ENCODE measurements at places on chromosomes 1 and 21.

DNA sequence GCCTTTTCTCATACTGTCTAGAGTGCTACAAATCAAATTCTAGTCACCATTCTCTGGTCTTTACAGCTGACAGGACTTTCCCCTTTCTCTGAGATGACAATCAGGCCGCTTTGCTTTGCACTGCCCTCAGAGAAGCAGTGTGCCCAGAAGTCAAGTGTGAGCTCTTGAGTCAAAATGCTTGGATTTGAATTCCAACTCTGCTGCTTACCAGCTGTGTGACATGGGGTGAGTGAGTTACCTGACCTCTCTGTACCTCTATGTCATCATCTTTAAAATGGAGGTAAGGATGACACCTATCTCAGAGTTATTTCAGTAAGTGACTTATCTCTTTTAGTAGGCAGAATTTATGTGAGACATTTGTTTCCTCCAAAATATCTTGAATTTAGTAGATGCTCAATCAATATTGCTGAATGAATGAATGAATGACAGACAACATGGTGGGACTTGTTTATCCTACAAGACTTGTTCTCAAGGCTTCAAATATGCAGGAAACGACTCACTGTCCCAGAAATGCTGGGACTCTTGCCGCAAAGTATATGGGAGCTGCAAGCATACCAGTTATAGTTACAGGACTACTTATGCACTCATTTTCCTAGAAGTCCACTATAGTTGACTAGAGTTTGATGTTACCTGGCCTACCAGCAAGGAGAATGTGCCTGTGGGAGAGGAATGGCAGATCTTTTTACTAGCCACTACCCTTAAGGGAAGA, 38.1 kb upstream of the A3GALT2 start:
- peak; percentile 50 for DNase-seq

GRCh38 chr1:66395202-66396061, 138.5 kb upstream of the SGIP1 start:
- DNase-seq, result no peak

GRCh38 chr1:243495442-243496186, 239.8 kb downstream of the SDCCAG8 start:
- DNase-seq, result no peak

DNA sequence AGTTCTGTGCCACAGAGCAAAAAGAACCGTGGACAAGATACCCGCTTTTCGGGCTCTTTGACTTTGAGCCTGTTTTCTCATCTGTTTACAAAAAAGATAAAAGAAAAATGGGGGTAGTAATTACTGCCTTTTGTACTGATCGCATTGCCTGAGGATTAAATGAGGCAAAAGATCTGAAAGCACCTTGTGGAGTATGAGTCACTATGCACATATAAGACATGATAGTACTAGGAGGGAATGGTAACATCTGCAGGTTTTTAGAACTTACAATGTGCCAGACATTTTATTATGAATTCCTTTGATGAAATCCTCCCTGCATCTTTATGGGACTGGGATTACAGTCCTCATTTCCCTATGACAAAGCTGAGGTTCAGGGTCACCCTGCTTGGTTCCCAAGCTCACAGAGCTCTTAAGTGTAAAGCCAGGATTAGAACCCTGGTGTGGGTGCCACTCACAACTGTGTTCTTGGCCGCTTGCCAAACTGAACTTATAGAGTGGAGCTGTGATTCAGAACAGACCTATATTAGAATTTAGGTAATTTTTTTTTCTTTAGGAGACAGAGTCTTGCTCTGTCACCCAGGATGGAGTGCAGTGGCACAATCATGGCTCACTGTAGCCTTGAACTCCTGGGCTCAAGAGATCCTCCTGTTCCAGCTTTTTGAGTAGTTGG, 1.8 kb downstream of the DISC1 start:
- peak; percentile 62 for DNase-seq

GRCh38 chr1:32246888-32247273, at the start of gene FAM167B:
Gene FAM167B, plus strand, starts transcription at chr1:32247222. Its CDS starts 200 bp downstream, at chr1:32247422.
- peak; percentile 23 for DNase-seq

- DNase-seq, result peak; percentile 40
Measured at GRCh38 chr1:86757272-86757984, 53.1 kb downstream of the SH3GLB1 start.

GRCh38 chr1:173353350-173353749, 123.8 kb upstream of the PRDX6 start:
- DNase-seq, result no peak

GRCh38 chr1:94490556-94490955, 51.0 kb downstream of the F3 start:
- no peak for DNase-seq

GRCh38 chr1:229999004-229999670, 67.9 kb upstream of the GALNT2 start:
- no peak for DNase-seq

DNA sequence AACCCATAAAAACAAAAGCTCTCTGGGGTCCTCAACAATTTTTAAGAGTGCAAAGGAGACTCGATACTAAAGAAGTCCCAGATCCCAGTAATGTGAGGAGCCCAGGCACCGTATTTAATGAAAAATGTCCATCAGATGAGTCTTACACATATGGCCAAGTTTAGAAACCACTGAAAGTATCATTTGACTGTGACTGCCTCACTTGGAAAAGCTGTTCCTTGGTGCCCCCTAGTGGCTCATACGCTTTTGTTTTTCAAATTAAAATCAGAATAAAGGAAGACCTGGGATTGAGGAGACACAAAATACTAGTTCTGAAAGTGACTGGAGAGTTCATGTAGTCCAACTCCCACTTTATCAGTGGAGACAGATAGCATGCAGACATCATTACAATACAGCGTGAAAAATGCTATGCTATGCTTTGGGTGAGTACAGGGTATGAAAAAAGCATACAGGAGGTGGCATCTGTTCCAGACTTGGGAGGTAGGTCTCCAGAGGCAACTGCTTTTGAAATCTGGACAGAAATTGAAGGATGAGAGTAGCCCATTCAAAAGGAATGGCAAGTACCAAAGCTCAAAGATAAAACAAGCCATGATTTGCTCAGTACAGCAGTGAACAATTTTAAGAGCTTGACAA, 33.8 kb downstream of the GDAP2 start:
- DNase-seq, result peak; percentile 82

GRCh38 chr21:46442938-46443337, 15.8 kb upstream of the DIP2A start:
- no peak for DNase-seq

GRCh38 chr1:184033711-184034167, 3.8 kb downstream of the COLGALT2 start:
- DNase-seq, result no peak

GRCh38 chr1:197799271-197799670, 24.0 kb upstream of the DENND1B start:
- peak; percentile 73 for DNase-seq

DNA sequence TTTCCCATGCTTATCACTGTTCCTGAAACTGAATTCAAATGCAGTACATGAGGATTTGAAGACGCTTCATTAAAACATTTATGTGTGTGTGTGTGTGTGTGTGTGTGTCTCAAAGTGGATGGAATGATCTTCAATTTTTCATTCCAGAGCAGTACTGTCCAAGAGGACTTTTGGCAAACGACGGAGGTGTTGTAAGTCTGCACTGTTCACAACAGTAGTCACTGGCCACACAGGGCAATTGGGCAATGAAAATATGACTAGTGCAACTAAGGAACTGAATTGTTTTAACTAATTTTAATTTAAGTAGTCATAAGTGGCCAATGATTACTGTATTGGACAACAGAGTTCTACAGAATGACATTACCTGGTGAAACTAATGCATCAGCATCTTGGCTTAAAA, 5.0 kb downstream of the TAF5L start:
- peak; percentile 10 for DNase-seq

DNA sequence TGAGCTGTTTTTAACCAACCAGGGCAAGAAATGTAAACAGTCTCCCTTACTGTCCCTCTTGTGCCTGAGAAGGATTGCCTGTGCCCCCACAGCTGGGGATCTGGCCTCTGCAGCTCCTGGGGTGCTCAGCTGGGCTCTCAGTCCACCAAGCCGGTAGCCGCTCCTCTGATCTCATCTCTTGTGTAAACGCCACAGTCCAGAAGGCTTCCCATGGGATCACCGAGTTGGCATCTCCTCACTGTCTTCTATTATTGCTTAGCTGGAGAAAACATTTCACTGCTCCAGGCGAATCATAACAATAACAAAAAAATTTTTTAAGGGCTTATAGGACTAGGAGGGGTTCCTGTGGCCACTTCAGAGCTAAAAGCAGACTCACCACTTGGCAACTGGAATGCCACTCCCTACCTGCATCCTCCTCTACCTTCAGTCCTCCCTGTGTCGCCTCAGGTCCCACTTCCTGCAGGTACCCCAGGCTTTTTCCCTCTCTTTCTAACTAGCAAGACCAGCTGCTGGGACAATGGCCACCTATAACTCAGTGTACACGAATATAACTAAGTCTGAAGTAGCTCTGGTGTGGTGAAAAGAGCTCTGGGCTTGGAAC, 75.8 kb downstream of the ATP1A1 start:
- DNase-seq, result no peak

DNA sequence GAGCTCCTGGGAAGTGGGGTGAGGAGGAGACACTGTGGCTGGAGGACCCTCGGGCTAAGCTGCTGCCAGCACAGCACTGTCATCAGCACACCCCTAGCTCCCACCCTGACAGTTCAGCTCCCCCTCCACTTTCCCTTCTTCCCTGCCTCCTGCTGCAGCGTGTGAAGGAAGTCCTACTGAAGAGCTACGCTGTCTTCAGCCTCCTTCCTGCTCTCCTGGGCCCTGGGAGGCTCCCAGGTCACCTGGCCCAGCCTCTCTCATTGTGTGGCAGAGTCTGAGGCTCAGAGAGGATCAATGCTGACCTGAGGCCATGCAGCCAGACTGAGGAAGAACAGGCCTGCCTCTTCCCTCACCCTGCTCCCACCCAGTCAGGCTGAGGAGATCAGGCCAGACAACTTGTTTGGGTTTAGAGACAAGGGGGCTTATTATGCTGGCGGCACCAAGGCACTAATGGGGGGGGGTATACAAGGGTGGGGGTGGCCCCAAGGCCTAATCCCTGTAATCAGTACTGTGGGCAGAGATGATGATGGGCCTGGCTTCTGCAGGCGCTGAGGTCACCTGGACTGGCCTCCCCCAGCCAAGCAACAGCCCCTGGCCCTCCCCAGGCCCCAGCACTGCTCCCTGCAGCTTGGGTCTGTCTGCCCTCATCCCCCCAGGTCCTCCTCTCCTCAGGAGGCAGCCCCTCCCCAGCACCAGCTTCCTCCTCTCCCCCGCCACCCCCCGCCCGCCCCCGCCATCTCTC, 9.1 kb downstream of the NES start:
- DNase-seq, result no peak

DNA sequence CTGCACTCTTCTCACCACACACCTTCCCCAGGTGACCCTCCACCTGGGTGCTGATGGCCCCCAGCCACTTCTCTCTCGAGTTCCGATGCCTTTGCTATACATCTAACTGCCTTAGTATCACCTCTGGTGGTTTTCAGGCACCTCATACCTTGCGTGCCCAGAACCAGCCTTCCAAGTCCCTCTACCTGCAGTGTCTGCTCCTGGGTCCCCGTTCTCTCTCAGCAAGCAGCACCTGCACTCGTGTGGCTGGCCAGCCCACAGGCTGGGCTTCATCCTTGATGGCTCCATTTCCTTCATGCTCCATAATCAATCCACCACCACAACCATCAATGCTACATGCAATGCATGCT, 49.2 kb upstream of the EDN2 start:
- no peak for DNase-seq

DNA sequence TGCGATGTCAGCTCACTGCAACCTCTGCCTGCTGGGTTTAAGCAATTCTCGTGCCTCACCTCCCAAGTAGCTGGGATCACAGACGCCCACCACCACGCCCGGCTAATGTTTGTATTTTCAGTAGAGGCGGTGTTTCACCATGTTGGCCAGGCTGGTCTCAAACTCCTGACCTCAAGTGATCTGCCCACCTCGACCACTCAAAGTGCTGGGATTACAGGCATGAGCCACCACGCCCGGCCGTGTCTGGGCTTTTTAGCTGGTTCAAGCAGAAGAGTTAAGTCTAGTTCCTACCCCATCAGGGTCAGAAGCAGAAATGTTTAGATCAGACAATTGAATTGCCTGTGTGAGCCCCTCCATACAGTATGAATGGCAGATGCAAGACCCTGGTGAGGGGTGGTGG, 27.7 kb upstream of the RIPK4 start:
- DNase-seq, result no peak

DNA sequence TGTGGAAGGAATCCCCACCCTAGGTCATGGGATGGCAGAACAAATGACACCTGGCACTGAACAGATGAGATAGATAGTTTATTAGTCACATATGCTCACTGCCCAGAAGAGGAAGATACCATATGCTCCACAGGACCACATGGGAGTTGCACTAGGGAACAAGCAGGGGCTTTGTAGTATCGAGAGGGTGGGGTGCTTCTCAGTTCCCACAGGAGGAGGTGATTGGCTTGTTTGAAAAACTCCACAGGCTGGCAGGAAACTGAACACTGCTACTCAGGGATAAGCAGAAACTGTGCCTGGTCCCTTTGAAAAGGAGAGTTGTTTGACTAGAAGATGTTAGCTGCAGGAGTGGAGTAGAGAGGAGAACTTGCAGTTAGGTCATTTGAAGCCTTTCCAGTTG, 31.9 kb upstream of the RXRG start:
- DNase-seq, result no peak

DNA sequence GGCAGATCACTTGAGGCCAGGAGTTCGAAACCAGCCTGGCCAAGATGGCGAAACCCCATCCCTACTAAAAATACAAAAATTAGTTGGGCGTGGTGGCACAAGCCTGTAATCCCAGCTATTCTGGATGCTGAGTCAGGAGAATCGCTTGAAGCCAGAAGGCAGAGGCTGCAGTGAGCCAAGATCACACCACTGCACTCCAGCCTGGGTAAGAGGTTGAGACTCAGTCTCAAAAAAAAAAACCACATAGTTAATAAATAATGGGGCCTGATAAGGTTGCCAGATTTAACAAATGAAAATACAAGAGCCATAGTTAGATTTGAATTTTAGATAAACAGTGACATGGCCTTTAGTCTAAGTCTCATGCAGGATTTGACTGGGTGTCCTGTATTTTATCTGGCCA, 175.7 kb downstream of the ZZZ3 start:
- no peak for DNase-seq

DNA sequence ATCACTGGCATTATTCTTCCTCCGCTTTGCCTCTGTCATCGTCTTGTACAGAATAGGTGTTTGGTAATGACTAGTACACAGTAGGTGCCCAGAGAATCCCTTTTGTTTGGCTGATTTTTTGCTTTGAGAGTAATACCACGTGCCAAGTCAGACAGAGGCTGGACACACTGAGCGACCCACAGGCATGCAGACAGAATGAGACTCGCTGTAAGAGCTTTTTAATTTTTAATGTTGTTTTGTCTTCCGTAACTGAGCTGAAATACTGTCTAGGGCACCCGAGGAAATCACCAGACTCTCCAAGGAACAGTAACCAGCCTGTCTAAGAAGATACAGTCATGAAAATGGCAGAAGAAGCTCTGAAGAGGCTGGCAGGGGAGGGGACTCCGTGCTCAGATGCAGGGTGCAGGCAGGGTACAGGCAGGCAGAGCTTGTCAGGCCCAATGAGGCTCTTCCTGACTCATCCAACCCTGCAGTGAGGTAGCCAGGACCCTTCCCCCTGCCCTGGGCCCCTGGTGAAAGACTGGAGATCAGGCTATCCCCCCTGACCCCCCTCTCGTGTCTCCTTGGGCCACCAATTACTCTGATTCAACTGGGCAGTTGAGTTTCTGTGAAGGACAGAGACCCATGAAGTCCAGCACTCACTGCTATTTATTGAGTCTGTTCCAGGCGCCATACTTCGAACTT, 60.1 kb upstream of the ECE1 start:
- DNase-seq, result no peak

- no peak for DNase-seq
Measured at GRCh38 chr1:40905061-40905460, 42.9 kb upstream of the CITED4 start.

- DNase-seq, result no peak
Measured at GRCh38 chr1:53375440-53375839, 47.6 kb upstream of the LRP8 start.
